GDM1 (cell line): ENCODE measurements at places on chromosomes 16 and 17.

DNA sequence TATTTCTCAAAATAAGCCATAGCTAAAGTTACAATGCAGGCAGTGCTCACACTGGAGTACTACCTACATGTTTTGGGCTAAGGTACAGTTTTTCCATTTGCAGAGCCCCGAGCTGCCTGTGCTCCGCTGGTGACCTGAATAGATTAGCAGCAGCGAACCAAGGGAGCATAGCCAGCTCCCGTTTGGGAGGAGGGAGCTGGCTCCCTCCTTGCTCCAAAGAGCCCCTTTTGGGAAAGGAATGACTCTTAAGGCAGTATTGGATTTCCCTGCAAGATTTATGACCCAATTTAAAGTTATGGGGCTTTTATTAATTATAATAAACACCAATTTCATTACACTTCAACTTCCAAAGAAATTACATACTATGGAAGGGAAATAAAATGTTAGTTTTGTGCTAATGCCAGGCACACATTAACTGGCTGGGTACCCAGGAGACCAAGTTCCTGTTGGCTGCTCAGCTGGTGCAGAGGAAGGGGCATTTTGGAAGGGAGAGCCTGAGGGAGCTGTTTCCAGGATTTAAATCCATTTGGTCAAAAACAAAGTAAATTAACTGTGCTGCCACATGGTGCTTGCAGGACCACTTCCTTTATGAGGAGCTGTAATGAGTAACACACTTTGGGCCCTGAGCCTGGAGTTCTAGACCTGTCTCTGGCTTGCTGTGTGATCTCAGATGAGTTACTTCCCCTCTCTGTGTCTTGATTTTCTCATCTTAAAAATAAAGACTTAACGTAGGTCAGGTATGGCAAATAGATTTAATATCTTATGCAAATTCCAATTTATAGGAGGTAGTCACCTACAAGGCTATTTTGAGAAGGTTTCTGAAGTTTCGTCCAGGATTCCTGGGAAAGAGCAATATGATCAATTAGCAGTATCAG, 362.1 kb upstream of the CCL2 start:
- DNase-seq, result no peak

- no peak for DNase-seq
Observed at GRCh38 chr16:2795395-2796143, 2.7 kb upstream of the PRSS41 start.

DNA sequence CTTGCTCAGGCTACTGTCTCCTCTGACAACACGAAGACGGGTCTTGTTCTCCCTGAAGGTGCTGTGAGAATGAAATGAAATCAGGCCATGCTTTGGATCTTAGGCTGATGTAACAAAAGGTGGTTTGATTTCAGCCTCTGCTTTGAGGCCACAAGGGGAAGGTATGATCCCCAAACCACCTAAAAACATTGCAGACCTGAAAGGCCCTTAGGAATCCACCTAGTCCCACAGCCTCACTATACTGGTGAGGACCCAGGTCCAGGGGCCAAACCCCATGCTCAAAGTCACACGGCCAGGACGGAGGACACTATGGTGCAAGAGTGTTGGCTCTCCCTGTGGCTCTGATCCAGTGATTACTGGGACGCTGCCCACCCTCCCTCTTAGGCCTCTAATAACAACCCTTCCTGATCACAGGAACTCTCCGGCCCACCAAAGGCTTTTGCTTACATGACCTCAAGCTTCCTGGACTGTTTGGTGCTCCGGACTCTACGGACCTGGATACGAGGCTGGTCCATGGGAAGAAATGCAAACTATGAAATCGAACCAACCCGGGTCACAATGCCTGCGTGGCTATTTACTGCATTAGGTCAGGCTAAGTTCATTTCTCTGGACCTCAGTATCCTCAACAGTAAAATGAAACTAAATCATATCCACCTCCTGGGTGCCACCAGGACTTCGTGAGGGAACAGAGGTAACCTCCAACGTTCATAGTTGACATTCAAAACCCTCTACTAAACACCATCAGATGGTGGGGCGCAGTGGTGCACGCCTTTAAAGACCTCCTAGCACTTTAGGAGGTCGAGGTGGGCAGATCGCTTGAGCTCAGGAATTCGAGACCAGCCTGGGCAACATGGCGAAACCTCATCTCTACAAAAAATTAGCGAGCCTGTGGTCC, 1.5 kb downstream of the TRIM25 start:
- no peak for DNase-seq

- DNase-seq, result no peak
Observed at GRCh38 chr17:38568274-38568673, 37.5 kb downstream of the SRCIN1 start.

- DNase-seq, result no peak
Observed at GRCh38 chr16:88976366-88977017, 515 bp downstream of the CBFA2T3 start.

DNA sequence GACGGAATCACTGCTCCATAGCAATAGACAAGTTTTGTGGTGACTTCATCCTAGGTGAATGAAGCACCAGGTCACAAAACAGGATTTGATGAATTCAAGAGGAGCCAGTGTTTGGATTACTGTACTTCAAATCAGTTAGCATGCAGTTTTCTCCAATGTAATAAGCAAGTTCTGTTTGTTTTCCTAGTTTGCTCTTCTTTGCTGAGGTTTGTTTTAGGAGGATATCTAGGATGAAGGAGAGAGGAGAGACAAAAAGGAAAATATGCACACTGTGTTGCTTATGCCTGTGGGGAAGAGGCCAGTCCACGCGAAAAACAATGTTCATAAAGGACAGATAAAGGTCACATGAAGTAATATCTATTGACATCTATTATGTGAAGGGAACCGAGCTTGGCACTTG, 9.0 kb downstream of the KRT37 start:
- no peak for DNase-seq

- DNase-seq, result no peak
Observed at GRCh38 chr17:80415626-80416137, 715 bp downstream of the ENDOV start.

- DNase-seq, result no peak
Observed at GRCh38 chr16:89170346-89171215, 967 bp upstream of the CDH15 start.

- DNase-seq, result no peak
Observed at GRCh38 chr16:616733-617586, 13.8 kb upstream of the WFIKKN1 start.

DNA sequence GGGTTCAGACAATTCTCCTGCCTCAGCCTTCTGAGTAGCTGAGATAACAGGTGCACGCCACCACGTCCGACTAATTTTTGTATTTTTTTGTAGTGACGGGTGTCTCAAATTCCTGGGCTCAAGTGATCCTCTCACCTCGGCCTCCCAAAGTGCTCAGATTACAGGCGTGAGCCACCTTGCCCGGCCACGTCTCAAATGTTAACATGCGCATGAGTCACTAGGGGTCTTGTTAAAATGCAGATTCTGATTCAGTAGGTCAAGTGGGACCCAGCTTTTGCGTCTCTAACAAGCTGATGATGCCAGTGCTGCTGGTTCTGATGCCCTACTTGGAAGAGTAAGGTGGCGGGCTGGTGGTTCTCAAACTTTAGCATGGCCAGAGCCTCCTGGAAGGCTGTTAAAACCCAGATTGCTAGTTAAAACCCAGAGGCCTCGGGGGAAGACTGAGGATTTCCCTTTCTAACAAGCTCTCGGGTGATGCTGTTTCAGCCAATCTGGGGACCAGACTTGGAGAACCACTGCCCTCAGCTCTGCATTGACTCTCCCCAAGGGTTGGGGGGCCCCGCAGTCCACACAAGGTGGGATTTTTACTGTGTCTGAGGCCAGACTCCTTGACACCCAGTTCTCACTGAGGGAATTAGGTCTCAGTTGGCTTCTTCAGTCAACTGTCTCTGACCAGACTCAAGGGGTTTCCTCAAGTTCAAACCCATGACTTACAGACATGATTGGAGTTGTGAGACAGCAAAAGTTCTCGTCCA, 17.9 kb downstream of the SCNN1B start:
- no peak for DNase-seq

DNA sequence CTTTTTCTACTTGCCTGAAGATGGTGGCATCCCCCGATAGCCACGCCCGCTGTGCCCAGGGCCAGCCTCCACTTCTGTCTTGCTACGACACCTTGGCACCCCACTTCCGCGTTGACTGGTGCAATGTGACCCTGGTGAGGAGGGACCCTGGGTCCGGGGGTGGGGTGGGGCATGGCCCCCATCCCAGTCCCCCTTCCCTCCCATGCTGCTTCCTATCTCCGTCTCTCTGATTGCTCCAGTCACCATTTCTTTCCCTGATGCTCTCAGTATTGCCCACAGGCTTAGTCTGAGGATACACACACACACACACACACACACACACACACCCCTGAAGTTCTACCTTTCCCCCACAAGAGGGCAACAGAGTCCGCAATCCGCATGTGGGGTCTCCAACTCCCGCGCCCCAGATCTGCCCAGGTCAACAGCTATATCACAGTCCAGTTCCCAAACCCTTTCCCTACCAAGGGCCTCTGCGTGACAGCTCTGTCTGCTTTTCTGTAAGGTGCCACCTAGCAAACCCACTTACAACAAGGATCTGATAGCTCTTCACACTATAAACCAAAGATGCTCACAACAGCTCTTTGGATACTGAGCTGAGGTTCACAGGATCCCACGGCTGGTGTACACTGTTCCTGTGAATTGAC, 3.4 kb downstream of the SGCA start:
- DNase-seq, result peak; percentile 74

GRCh38 chr16:86573215-86573614, 5.1 kb upstream of the FOXL1 start:
- DNase-seq, result no peak

DNA sequence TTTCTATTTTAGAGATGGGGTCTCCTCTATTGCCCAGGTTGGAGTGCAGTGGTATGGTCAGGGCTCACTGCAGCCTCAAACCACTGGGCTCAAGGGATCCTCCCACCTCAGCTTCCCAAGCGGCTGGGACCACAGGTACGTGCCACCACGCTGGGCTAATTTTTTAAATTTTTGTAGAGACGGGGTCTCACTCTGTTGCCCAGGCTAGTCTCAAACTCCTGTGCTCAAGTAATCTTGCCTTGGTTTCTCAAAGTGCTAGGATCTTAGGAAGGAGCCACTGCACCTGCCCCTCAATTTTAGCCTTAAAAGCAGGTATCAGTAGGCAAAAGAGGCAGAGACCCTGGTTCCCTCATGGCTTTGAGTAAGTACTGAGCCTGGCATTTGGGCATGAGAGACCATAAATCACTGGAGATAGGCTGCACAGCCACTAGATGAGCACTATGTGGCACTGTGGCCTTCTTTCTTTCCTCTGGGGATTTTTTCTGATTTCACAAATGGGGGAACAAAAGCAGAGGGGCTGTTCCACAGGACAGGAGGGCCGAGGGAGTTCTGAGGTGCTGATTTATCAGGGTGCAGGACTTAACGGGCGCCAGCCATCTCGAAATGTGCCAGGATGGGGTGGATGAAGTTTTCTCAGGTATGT, 82.2 kb downstream of the PLXDC1 start:
- DNase-seq, result peak; percentile 11

DNA sequence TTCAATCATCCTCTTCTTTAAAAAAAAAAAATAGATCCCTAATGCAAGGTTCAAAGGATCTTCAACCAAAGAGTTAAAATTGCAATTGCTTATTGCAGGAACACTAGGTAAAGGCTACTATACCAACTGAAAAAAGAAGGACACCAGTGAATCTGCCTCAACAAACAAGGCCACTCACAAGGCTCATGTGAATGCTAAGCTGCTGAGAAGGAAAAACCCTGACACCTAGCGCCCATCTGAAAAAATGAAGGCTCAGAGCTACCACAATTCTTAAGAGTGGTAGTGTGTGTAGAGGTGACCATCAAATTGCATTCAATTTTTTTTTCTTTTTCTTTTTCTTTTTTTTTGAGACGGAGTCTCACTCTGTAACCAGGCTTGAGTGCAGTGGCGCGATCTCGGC, 201.6 kb upstream of the C17orf78 start:
- no peak for DNase-seq

DNA sequence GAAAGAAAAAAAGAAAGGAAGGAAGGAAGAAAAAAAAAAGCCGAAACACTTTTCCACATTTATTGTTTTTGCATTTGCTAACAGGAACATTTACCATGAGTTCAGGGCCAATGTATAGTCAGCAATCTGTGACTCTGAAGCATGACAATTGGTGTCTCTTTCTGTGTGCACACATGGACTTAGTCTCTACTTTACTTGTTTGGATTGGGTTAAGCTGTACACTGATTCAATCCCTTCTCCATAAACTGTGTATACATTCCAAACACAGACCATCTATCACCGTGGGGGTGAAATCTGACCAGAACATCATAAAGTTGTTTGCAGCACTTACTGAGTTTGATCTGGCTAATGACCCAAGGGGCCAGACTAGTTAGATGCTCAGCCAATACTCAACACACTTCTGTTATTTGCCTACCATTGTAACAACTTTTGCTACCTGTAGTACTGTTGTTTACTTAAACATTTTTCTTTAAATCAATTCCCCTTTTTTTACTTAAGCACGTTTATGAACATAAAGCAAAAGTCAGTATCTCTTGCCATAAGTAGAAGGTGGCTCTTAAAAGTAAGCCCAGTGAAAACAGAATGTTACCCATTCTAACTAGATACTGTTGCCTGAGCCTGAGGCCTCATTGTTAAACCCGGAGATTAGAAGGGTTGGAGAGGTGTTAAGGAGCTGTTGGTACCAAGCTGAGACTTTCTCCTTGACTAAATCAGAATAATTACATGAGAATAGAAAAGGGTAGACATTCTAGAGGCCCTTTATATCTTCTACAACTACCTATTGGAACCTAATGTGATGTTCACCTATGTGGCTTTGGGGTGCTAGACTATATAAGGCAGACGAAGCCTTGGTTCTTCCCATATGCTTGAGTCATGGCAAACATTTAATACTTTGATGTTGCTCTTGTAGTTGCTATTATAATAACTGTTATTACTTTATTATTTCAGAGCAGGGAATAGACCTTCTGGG, 41.8 kb downstream of the SCNN1B start:
- DNase-seq, result no peak

DNA sequence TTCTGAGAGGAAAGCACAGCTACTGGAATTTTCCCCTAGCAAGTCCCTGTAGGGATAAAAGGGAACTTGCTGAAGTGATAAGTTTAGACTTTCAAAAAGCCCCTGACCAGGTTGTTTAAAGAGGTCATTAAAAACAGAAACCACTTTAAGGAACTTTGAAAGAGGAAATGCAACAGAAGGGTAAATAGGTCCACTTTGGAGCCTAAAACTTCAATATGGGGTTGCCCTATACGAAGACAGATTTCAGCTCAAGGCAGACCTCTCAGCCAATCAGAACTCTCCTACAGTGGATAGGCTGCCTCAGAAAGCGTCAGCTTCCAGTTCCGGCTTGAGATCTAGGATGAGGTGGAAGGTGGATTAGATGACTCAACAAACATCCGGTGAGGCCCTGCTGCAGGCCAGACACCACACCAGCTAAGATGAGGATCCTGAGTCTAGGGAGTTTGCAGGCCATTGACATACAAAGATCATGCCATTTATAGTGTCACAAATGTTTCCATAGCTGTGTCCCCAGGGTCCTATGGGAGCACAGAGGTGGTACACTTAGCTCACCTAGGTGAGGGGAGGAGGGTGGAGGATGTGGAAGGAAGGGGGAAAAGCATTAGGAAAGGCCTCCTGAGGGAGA, 7.9 kb upstream of the MFSD6L start:
- no peak for DNase-seq

- DNase-seq, result no peak
Observed at GRCh38 chr16:6645768-6646568, 686.7 kb upstream of the RBFOX1 start.

GRCh38 chr17:18017958-18018357, 21.0 kb downstream of the ATPAF2 start:
- no peak for DNase-seq

GRCh38 chr17:193426-193810, 12.0 kb upstream of the DOC2B start:
- DNase-seq, result no peak
